ENCODE measurements at places on chromosomes 7 and 10.

GRCh38 chr7:1274876-1275375 lies 42.3 kb downstream of the UNCX start:
- no peak for DNase-seq

- no peak for DNase-seq
These were observed 6.3 kb downstream of the TMEM60 start for GRCh38 chr7:77791956-77792355.

DNA sequence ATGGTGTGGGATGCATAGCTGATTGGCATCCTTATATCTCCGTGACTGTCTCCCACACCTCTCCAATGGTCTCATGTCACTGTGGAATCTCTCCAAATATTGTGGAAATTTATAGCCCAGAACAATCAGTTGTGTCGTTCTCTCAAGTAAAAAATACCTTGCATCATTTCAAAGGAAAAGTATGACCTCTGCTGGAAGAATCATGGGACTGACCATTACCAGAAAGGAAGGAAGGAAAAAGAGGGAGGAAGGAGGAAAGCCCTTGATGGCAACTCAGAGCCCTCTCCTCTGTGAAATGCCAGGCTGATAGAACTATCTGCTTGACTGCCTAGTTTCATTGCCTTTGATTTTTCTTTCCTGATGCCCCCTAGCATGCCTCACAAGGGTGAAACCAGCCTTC lies 76.3 kb downstream of the FOXI2 start:
- DNase-seq = no peak

DNA sequence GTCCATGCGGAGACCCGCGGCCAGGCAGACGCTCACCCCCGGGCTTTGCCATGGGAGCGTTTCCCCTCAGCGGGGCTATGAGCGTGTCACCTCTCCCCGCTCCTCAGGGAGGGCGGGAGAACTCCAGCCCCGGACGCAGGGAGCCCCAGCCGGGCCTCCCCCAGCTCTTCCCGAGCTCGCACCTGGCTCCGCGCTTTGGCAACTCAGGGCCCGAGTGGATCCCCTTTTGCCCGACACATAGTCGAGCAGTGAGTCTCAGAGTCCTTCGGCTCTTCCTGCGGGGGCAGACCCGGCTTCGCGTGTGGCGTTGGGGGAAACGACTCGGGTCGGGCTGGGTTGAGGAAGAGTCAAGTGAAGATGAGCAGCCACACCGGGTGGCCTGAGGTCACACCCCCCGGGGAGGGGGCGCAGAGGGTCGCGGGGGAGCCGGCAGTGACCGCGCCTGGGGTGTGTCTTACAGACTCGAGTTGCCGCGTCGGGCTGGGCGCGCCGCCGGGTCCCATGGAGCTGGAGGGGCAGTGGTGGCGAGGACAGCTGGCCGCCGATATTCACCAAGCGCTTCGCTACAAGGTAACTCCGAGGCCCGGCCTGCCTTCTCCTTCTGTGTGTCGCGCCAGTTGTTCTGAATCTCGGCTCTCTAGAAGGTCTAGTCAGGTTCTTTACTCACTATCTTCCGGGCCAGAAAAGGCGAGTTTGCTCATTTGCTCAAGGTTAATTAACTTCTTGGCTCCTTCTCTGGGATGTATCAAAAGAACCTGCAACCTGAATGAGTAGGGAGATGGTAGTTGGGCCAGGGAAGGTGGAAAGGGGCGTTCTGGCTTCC lies 721 bp downstream of the CCNJ start:
- peak; percentile 61 for DNase-seq

GRCh38 chr7:91165006-91165845 lies 99.0 kb upstream of the FZD1 start:
- no peak for DNase-seq

- DNase-seq = no peak
These were observed 150.1 kb upstream of the TMEM72 start for GRCh38 chr10:44761076-44761475.

DNA sequence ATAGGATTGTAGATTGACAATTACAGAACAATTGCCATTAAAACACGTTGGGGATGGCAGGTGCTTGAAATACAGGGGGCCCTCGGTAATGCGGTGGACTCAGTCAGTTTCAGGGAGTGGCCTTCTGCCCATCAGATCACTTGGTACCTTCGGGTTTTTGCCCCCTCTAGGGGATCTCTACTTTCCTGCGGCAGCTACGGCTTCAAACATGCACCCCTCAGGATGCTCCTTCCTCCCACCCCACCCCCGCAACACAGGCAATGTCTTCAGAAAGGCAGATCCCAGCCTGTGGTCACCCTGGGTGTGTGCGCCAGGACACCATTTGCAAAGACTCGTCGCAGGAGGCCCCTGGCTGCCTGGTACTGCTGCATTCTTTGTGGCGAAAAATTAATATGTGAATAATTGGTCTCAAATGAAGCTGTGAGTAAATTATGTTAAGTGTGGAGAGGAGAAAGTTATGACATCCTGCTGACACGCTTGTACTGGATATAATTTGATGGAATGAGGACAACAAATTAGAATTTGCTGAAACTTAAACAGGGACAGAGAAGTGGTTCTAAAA lies 431.0 kb upstream of the MKI67 start:
- DNase-seq = no peak

DNA sequence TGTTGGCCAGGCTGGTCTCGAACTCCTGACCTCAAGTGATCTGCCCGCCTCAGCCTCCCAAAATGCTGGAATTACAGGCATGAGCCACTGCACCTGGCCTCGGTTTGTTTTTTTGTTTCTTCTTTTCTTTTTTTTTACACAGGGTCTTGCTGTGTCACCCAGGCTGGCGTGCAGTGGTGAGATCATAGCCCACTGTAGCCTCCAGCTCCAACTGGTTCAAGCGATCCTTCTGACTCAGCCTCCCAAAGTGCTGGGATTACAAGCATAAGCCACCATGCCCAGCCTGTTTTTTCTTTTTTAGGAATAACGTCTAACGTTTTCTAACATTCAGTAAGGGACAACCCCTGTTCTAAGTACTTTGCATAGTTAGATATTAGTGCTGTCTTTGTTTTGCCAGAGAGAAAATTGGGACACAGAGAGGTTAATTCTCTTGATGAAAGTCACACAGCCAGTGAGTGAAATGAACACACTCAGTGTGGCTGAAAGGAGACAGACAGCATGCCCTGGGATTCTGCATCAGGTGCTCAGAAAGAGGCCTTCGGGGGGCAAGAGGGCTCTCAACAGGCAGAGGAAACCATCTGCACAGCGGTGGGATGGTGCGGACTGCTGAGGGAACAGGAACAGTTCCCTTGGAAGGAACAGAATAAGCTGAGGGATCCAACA lies 4.3 kb downstream of the LIMK1 start:
- DNase-seq = no peak

DNA sequence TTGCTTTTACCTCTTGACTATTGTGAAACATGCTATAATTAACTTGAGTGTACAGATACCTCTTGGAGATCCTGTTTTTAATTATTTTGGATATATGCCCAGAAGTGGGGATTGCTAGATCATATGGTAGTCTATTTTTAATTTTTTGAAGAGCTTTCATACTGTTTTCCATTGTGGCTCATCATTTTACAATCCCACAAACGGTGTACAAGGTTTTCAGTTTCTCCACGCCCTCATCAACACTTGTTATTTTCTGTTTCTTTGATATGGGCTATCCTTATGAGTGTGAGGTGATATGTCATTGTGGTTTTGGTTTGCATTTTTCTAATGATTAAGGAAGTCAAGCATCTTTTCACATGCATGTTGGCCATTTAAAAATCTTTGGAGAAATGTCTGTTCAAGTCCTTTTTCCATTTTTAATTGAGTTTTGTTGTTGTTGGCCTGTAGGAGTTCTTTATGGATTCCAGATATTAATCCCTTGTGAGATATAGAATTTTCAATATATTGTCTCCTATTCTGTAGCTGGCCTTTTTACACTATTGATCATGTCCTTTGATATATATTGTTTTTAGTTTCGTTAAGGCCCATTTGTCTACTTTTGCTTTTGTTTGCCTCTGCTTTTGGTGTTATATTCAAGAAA lies 7.5 kb downstream of the AGK start:
- no peak for DNase-seq

- no peak for DNase-seq
These were observed 118.7 kb upstream of the COL1A2 start for GRCh38 chr7:94276027-94276426.

DNA sequence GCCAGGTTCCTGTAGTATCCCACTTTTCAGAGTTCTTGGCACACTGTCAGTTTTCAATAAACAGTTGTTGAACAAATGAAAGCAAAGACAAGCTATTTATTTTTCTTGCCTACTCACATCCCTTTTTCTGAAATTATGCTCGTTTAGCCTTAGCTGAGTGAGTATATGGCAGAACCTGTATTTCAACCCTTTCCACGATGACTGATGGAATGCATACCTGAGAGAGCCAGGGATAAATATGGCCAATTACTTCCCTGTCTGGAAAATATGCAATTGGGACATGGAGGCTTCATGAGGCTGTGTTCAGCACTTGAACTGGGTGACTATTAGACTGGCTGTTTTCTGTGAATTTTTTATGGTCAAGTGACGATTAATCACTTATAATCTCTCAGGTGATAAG lies 144.5 kb upstream of the POT1 start:
- DNase-seq = no peak

DNA sequence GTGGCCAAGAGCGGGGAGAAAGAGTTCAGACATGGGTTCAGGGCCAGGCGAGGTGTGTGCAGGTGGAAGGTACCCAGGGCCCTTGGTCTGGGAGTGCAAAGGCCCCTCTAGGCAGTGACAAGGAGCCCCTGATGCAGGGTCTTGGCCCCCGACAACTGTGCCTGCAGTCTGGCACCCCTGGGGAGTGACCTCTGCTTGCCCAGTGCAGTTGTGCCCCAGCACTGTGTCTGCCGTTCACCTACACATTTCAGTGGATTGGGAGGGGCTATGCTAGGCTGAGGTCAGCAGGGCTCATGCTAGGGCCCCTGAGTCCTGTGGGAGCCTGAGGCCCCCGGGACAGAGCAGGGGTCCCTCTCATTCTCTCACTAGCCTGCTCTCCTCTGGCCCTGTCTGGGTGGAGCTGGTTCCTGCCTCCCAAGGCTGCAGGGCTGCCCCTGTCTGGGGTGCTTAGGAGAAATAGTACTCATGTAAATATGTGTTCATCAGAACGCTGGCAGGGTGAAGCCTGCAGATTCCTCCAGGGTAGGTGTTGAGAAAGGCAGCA lies 550.4 kb downstream of the TCERG1L start:
- no peak for DNase-seq

DNA sequence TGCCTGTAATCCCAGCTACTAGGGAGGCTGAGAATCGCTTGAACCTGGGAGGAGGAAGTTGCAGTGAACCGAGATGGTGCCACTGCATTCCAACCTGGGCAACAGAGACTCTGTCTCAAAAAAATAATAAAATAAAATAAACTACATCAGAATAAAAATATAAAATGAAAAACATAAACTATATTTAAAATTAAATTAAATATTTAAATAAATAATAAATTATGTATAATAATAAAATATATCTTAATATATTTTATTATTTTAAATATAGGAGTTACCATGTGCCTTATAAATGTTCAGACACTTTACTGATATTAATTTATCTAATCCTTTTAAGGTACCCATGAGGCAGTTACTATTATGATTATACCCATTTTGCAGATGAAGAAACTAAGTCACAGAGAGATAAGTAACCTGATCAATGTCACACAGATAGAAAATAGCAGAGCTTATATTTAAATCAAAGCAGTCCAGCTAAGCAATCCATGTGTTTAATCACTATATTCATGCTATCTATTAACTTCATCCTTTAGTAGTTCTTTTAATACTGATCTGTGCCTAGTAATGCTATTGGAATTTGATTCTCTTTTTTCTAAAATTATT lies 30.3 kb upstream of the MET start:
- no peak for DNase-seq

- peak; percentile 28 for DNase-seq
These were observed 3.0 kb downstream of the NUP42 start for GRCh38 chr7:23184709-23185359.

GRCh38 chr10:70778267-70778924 lies 6.8 kb downstream of the TBATA start:
- DNase-seq = no peak

- DNase-seq = no peak
These were observed 49.6 kb downstream of the PDE1C start for GRCh38 chr7:32020551-32021159.
